ENCODE measurements at places on chromosomes 4 and X.

DNA sequence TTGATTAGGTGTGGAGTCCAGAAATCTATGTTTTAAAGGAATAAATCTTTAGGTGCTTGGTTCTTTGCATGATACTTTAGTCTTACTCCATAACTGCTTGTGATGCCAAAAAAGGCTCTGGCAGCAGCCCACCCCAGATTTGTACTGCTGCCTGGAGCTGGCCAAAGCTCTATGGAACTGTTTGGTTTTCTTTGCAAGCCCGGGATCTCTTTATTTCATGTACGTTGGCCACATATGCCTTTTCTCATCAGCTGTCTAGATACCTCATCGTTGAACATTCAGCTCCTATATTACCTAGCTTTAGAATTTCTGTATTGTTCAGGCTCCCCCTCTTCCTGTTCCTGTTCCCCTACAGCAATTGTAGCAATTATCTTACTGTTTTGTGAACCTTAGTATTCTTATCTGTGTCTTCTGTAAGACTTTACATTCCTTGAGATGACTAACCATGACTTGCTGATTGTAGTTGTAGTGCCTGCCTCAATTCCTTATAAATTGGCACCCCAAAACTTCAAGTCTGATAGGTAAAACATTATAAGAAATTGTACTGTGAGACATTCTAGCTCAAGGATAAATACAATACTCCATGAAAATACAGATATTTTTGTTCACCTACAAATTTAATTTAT is 199.4 kb upstream of the GPRIN3 start:
- no peak for DNase-seq

DNA sequence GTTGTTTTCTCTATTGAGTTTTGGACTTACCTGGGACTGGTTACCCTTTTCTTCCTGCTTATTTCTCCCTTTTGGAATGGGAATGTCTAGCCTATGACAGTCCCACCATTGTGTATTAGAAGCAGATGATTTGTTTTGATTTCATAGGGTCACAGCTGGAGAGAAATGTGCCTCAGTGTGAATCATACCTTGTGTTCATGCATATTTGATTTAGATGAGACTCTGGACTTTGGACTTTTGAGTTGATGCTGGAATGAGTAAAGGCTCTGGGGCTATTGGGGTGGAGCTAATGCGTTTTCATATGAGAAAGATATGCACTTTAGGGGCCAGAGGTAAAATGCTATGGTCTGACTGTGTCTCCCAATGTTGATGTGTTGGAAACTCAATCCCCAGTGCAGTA is 30.5 kb upstream of the TEX13C start:
- no peak for DNase-seq

DNA sequence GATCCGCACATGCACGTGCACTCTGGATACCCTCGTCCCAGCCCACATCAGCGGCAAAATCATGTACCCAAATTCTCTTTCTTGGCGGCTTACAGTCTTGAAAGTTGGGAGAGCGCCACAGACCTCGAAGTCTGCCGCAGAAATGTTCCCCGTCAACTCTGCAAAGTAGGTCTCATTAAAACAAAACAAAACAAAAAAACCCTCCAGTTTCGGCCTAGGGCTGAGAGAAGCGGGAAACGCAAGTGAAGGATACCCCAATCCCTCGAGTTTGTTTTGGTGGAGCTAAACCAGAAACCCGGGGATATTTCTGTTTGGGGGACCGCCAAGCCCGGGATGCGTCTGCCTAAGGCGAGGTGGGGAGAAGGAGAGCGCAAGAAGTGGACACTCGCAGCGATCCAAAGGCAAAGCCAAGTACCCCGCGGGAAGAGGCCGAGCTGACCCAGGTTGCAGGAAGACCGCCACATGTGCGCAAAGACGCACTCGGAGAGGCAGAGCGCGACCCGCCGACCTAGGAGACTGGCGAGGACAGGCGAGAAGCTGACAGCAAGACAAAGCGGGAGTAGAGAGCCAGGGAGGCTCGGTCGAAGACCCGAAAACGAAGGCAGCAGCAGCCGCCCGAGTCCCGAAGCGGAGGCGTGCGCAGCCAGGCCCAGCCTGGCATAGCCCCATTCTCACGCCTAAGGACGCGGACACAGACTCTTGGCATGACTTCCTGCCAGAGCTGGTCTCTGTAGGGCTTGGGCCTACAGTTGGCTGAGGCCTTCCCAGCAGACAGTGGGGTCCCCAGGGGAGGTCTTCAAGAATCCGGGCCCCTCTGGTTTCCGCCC is 49.6 kb upstream of the BCOR start:
- DNase-seq: no peak

- DNase-seq: no peak
Measured at GRCh38 chr4:1813915-1814314, 20.8 kb downstream of the FGFR3 start.

DNA sequence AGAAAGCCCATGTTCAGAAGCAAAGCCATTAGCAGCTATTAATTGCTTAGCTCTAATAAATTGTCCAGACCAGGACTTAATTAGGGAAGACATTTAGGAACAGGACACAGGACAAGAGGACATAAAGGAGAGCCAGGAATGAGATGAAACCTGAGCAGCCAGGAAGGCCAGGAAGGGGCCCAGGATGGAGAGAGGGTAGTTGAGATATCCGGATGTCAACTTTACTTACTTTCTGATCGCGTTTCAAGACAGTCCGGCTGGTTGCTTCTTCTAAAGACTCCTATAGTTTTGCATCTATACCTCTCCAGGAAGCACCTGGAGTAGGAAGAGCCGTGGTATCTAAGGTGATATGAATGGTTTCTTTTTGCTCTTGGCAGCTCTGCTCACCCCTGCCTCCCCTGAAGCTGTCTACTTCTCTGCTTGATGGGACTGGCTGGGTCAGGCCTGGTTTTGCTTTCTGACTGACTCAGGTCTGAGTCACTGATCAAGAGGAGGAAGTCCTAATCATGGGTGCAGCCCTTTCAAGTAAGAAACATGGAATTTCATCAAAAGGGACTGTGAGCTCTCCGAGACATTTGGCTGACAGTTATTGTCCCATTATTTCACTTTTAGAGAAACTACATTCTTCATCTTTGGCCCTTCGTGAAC is 733.3 kb downstream of the RPA4 start:
- DNase-seq: no peak

GRCh38 chrX:981791-982626 is 230.4 kb downstream of the CRLF2 start:
- DNase-seq: no peak

DNA sequence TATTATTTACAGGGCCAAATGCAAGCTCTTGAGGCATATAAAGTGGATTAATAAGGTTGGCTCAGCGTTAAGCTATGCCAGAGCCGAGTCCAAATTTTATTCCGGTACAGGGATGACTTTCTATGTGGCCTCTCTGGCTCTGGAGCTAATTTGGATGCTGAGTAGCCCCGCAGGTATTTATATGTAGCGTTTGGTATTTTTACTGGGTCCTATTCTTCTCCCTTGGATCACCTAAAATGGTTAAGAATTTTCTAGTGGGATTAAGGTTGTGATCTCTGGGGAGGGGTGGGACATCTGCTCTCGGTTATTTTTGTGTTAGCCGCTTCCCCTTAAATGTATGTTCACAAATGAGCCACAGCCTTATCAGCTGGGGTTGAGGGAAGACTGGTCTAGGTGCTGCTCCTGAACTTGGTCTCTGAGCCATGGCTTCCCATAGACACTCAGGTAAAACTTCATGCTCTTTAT is 49.4 kb downstream of the FHL1 start:
- no peak for DNase-seq

DNA sequence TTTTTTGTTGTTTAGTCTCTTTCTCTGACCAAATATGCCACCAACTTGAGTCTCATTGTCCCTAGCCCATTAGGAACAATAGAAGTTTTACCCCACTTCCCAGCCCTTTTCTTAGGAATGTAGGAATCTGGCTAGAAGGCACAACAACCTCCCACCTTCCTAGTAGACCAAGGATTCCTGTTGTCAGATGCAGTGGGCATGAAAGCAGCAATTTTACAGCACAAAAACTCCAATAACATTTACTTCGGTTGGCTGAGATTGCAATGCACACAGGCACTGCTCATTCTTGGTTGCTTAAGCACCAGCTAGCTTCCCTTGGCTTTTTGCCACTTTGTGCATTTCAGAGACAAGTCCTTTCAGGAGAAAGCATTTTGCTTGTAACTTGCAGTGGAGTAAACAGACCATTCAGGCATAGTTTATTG is 312.8 kb downstream of the TENM3 start:
- peak; percentile 79 for DNase-seq

DNA sequence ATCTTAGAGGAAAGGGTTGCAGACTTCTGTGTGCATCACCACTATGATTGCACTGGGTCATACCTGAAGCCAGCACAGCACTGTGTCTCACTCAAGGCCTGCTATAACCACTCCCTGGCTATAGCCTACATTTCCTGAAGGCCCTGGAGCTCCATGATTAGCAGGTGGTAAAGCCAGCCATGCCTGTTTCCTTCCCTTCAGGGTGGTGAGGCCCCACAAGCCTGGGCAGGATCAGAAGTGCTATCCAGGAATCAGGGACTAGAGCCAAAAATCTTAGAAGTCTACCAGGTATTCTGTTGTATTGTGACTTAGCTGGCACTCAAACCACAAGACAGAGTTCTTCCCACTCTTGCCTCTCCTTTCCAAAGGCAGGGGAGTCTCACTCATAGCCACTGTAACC is 734.6 kb downstream of the GLUD2 start:
- DNase-seq: no peak

DNA sequence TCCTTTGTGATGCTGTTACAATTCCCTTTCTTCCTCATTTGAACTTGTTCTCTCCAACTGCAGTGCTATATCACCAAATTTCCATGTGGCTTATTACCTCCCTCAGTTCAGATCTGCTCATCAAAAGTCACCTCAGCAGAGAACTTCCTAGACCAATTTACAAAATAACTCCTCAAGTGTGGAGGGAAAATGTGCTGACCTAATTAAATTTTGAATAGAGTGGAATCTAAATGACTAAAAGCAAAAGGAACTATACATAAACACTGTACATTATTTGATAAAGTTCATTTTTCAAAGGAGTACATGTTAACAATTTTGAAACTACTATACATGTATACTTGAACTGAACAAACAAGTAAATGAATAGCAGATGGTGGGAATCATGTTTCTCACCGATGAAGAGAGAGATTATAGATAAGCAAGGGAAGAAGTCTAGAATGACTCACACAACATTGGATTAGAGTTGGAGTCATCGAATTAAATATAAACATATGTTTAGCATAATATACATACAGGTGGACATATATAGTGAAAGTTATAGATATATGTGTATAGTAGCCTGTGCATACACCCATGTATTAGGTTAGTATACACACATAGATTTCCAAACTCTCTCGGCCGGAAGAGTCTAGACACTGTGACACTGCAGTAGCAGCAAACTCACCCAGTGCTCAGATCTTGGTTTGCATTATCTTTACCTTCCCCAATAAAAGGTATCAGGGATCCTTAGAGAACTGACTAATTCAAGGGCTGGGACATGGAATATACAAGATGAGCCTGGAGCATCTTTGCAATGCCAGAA is 318.7 kb downstream of the PCDH18 start:
- no peak for DNase-seq

DNA sequence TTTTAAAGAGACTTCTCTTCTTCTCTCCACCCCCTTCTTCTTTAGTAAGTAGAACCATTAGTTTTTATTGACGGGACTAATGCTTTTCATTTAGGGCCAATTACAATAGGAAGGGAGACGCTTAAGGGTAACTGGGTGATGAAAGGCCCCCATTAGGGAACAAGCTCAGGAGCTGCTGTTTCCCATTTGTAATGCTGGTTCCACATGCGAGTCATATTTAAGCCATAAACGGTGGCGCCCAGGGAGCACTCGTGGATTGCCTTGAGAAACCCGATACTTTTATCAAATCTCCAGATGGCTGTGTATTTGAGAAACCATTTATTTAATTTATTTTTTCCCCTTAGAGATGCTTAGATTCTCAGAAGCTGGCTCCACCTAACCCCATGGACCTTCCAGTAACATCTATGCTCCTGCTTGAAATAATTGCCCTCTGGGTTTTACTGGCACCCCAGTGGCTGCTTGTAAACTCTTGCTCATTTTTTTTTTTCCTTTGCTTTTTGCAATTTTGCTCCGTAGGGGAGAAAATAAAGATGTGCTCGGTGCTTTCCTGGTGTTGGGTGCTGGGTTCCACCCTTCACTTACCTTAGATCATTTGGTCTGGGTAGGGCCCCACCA is 124.2 kb upstream of the MSX1 start:
- no peak for DNase-seq

- DNase-seq: no peak
Measured at GRCh38 chrX:25004040-25004439, 11.7 kb downstream of the ARX start.

GRCh38 chr4:169283114-169283509 is 12.4 kb upstream of the SH3RF1 start:
- DNase-seq: no peak

- peak; percentile 62 for DNase-seq
Measured at GRCh38 chr4:86972997-86973396, 38.2 kb downstream of the AFF1 start.

GRCh38 chr4:79211490-79211889 is 114.4 kb downstream of the NAA11 start:
- no peak for DNase-seq

GRCh38 chr4:152862608-152863007 is 73.5 kb upstream of the FHDC1 start:
- no peak for DNase-seq

- DNase-seq: peak; percentile 33
Measured at GRCh38 chr4:173121076-173121561, 47.5 kb upstream of the GALNT7 start.

GRCh38 chr4:186104114-186104889 is at the start of gene FAM149A:
Gene FAM149A, plus strand, starts transcription at chr4:186104704.
- peak; percentile 62 for DNase-seq

GRCh38 chrX:142186103-142186502 is 19.0 kb downstream of the MAGEC2 start:
- DNase-seq: no peak

DNA sequence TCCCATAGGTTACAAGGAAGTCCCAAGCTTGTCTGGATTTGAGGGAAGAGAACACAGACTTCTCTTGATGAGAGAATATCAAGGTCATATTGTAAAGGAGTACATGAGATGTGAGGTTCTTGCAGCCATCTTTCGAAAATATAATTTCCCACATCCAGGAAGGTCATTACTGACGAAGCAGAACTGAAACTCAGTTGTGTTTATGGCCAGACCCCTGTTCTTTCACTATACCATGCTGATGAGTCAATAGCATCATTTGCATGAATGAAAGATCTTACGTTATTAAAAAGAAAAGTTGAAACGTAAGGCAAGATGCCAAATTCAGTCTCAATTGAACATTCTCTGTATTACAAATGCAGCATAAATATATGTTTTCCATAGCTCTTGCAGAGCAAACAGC is 14.2 kb upstream of the CCDC149 start:
- DNase-seq: no peak
